ENCODE measurements at places on chromosomes 1 and 21.

DNA sequence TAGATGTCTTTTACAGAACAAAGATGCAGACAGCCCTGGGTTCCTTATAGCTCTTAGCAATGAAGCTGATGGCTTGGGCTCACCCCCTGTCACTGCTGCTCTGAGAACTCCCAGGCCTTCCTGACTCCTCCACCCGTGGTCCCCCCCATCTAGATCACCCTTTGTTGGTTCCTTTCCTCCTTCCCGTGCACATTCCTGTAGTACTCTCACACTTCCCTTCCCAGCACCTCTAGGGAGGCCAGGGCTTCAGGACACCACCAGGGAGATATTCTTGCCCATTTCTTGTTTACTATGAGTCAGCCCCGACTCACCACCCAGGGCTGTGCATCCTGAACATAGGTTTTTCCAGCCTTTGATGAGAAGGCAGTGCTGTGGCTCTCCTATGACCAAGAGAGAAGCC is 14.4 kb upstream of the NOS1AP start:
- DNase-seq: peak; percentile 90

GRCh38 chr1:158999316-159000069 is 10.2 kb upstream of the IFI16 start:
- peak; percentile 99 for DNase-seq

- DNase-seq: peak; percentile 85
These were observed 24.6 kb downstream of the DMAP1 start for GRCh38 chr1:44237721-44238457.

- DNase-seq: no peak
These were observed 7.5 kb downstream of the SLX9 start for GRCh38 chr21:44947111-44947929.

GRCh38 chr1:182869241-182869666 is 30.1 kb downstream of the DHX9 start:
- no peak for DNase-seq

GRCh38 chr1:117541003-117541402 is 64.8 kb upstream of the TENT5C start:
- no peak for DNase-seq

GRCh38 chr1:221556435-221556834 is 185.5 kb downstream of the DUSP10 start:
- no peak for DNase-seq

DNA sequence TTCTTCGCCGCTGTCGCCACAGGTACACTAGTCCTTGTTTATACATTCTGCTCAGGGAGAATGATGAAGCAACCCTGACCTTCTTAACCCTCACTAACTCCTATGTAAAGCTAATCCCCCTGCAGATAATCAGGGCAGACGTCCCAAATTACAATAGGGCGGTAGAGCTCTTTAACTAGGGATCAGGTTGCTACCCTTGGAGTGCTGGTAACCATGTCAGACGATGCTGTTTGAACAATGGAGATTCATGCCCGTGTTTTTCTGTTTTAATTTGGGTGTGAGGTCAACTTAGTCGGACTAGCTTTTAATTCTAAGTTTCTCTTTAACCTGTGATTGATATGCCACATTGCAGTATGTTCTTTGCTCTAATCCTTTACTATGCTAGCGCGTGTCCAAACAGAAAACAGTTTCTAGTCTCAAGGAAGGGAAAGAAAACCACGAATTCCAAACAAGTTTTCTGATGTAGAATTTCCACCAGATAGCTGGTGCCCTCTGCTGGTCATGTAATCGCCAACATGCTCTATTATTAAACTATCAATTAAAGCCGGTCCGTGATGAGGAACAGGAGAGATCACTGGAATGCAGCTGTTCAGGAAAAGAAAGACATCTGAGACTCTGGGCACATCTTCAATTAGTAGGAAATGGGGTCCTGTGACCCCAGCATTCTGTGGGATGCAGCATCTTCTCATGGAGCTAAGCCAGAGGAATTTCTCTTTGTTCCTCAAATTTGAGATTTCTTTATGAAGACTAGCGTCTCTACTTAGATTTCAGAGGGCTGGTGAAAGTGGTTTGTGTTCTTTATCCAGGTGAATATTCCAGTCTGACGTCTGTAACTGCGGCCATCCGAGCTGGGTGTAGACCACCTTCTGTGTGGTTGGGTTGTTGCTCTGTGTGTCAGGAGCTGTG is 18.3 kb upstream of the VAMP3 start:
- DNase-seq: peak; percentile 67
